BE2C (cell line): ENCODE measurements at places on chromosomes 4 and X.

DNA sequence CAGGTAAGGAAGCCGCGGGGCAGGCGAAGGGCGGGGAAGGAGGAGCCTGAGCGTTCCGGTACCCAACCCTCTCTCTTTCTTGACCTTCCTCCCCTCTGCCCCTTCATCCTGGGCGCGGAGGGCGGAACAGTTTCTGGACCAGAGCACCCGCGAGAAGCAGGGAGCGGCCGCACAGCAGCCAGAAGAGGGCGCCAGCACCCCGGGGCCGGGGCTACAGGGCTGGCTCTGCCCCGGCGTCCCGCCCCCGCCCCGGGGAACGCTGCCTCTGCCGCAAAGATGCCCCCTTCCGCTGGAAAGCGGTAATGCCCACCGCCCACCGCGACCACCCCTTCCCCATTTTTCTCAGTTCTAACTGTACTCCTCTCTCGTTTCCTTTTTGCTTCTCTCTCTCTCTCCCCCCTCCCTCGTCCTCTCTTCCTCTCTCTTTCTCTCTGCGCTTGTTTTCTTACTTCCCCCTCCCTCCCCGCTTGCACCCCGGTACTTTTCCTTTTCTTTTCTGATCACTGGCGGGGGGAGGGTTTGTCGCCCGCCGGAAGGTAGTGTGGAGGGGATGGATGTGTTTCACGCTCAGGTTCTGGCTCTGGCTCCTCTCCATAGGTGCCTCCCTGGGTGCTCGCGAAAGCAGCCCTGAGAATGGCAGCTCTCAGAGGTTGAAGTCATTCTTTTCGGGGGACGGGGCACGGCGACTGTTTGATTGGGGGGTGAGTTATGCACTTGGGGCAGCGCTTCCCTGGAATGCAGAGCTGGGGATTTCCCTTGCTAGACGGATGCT, 13.1 kb upstream of the PRDM8 start:
- peak; percentile 95 for DNase-seq

DNA sequence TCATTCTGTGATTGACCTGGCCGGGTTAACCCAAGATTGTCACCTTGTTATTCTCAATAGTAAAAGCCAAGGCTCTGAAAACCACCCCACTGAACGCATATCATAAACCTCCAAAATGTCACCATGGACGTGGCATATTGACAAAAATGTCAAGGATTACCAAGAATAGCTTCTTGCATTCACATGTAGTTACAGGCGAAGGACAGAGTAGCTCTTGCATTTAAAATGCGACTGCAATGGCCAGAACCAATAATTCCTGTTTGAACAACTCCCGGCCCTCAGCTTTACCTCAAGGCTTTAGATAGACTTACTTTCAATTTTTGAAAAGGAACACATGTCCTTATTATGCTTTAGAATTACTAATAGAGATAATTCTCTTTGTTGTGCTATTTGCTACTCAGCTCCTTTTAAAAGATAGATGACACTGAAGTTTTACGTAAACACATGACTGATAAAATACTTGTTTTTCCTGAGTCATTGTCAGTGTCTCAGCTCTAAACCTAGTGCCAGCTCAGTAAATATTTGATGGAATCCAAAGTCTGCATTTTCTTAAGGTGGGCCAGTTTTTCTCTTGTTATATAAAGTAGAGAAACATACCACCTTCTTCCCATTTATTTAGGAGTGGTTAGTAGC, 66.3 kb downstream of the CLDN34 start:
- DNase-seq = no peak

DNA sequence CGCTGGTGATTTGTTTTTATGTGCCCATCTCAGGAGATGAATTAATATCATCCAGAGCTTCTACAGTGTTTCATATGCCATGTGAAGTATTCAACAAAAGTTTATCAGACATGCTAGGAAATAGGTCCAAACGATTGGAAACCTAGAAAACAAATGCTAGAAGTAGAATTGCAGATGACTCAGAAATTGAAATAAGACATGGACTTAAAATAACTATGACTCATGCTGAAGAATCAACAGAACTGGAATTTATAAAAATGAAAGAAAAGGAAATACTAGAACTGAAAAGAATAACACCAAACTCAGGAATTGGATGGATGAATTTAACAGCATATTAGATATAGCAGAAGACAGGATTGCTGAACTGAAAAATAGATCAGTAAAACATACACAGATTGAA, 172.7 kb upstream of the GIMD1 start:
- no peak for DNase-seq

DNA sequence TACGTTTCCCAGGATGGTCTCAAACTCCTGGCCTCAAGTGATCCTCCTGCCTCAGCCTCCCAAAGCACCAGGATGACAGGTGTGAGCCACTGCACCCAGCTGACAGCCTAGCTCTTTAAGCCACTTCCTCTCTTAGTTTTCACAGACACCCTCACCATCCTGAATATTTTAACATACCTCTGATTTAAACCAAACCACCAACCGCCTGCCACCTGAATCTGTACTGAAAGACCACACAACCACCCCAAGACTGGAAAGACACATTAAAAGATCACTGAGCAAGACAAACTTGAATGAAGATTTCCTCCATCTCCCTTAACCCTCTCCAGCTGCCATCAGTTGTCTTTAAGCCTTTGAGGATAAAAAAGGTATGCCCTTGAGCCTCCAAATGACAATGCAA, 110.6 kb downstream of the SH3KBP1 start:
- DNase-seq = no peak

DNA sequence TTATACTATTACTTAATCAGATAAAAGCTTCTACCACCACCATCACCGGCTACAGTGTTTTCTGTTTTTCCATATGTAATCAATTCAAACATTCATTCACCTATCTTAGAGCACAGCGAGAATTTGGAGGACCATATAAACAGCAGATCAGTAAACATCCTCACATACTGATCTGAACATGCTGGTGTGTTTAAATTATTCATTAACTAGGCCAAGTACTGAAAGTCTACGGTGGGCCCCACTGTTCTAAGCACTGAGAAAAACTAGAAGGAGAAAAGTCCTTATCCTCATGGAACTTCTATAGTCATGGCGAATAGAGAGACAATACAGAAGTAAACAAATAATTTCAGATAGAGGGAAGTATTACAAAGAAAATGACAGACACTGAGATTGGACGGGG, 176.6 kb downstream of the NR3C2 start:
- no peak for DNase-seq

- DNase-seq = no peak
Measured at GRCh38 chrX:47574547-47575301, 7.5 kb upstream of the TIMP1 start.

DNA sequence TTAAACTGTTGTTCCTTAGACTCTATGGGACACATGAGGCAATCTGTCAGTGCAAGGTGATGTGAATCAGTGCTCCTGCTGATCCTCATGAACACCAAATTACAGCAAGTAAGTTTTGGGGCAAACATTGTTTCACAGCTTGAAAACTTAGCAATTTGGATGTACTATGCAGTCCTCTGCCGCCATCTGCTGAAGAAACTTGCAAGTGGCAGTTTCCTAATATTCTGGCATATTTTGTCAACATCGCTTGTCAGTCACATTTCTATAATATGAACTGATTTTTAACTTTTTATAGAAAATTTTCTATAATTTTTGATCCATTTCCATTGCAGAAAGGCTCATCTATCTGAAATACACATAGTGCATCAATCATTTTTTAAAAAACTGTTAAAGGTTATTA, 56.3 kb downstream of the ZAR1 start:
- peak; percentile 51 for DNase-seq

DNA sequence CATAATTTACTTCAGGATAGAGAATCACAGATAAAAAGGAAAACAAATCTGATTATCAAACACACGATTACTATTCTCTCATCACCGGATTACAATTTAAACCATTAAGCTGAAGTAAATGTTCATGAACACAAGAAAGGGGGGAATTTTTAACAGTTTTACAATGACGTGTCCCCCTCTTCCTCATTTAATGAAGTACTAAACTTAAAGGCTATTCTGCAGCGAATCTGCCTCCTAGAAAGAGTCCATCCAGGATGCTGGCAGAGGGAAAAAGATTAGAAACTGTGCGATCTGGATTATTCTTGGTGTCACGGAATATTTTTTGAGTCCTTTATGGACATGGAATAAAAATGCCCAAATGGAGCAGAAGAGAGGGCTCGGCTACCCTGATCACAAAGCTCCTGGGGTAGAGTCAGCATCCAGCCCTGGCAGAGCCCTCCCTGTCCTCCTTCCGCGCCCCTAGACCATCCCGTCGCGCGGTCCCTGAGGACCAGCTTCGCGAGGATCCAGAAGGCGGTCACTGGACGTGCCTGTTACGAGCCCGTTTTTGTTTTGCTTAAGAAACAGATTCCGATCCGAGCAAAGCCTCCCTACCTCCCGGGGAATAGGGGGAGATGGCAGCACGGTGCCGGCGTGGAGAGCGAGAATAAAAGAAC, 1.2 kb downstream of the ELF2 start:
- DNase-seq = peak; percentile 55

GRCh38 chr4:111937368-111937767, 207.9 kb upstream of the FAM241A start:
- no peak for DNase-seq

- DNase-seq = no peak
Measured at GRCh38 chr4:124980276-124980752, 267.8 kb upstream of the ANKRD50 start.

- no peak for DNase-seq
Measured at GRCh38 chrX:37818031-37818430, 29.3 kb downstream of the DYNLT3 start.

DNA sequence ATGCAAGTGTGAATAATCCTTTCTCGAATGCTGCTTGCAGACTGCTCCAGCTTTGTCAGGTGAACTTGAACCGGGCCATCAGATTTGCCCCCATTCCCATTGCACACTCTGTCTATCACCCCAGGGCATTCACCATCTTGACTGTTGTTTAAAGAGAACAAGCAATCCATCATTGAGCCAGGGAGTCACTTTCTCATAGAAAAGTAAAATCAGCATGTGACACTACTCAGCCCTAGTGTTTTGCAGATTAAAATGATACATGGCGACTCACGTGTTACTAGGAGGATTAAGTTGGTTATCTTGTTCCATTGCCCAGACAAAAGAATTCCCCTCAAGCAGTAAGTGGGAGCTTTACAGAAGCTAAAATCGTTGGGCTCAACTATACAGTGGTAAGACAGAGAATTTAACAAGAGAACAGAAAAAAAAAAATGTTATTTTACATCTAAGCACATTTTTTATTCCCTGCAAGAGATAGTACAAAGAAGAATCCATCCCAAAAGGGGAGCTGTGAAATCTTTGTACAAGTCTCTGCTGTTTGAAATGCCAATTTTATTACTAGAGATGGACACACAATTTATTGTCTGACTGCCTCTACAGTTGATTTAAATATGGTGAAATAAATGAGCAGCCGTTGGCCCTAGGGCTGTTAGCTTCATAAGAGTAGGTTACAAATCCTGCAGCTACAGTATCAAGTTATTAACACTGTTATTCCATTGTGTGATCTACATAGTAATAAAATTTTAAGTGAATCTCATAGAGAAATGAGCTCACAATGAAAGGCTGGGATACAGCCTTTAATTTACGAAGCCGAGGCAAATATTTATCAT, 67.5 kb downstream of the NEUROG2 start:
- no peak for DNase-seq

DNA sequence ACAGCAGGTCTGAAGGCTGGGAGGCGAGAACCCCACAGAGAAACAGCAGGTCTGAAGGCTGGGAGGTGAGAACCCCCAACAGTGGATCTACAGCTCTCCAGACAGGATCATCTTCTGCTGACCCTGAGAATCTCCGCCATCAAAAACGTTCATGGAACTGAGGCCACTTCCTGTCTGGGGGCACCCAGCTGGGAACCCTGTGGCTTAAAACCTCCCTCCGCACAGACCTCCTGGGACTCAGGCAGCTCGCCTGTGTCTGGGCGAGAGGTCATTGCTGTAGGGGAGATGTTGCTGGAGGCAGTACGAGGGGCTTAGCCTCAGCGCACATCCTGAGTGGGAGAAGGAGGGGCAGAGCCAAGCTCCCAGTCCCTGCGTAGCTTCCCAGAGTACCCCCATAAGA, 15.1 kb upstream of the CLDN24 start:
- DNase-seq = no peak

- DNase-seq = peak; percentile 50
Measured at GRCh38 chr4:157220371-157220881, at the start of gene GRIA2. GRIA2 (plus strand) TSS chr4:157220728; CDS start chr4:157221043, 315 bp downstream.

GRCh38 chrX:53188763-53189162, 36.2 kb downstream of the KDM5C start:
- no peak for DNase-seq

GRCh38 chrX:39613997-39614679, 483.6 kb downstream of the BCOR start:
- no peak for DNase-seq

DNA sequence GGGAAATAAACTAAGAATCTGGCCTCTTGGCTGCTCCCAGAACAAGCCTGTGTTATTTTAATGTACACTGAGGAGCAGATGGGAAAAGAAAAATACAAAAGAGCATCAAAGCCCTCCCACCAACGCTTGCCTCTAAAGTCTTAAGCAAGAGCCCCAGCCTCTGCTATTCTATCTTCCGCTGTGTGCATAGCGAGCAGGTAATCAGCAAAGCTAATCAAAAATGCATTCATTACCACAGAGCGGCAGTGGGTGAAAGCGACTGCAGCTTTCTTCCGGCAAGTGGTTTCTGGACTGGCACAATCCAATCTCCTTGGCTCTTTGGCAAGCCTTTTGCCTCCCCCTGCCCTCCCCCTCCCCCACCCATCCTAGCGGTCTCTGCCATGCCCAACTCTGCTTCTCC, 13.5 kb upstream of the GRIA3 start:
- no peak for DNase-seq

GRCh38 chr4:139555705-139556070, 331 bp downstream of the SETD7 start:
- DNase-seq = no peak

GRCh38 chr4:125243789-125244397, 70.9 kb upstream of the FAT4 start:
- DNase-seq = no peak

GRCh38 chr4:108730579-108730978, 32.3 kb downstream of the ETNPPL start:
- DNase-seq = no peak

DNA sequence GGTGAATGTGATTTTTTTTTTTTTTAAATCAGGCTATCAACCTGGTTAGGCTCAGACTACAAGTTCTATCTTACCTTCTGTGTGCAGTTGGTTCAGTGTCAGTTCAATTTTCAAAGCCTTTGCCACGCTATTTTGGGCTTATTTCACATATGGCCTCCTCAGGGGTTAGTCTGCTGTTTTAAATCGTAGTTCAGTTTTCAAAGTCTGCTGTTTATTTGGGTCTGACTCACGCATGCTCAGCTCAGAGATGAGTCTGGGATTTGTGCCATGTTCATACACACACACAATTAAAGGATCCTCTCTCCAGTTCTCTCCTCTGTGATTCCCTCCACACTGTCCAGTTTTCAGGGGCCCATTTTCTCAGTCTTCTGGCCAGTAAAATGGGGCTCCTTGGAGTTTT, 32.3 kb upstream of the ZFX start:
- no peak for DNase-seq

GRCh38 chrX:497186-498014, 110.7 kb upstream of the PPP2R3B start:
- no peak for DNase-seq

GRCh38 chr4:158605393-158605792, 66.3 kb downstream of the C4orf46 start:
- DNase-seq = no peak

GRCh38 chrX:85503258-85504158, 124.0 kb upstream of the POF1B start:
- DNase-seq = no peak
